ENCODE measurements at places on chromosomes 12 and 14. TPM values are rescaled to one million over a fixed set of nuclear protein-coding genes. Genes with fewer than 3 reads are reported as not detected.

Gene PLEKHD1
- total RNA-seq: 0.04 TPM

Gene GPD1
- 0.18 TPM for total RNA-seq

Gene RD3L
- total RNA-seq: not detected

Gene KRT78
- total RNA-seq: not detected

Gene TBC1D30
- 1.5 TPM for total RNA-seq

Gene GLS2
- total RNA-seq: 0.11 TPM

Gene FIGNL2
- total RNA-seq: 0.30 TPM

Data from A549 treated with CORT108297 at 1 μM for 4 hours (cell line).